Amygdala (tissue), 56 donors: ENCODE measurements at places on chromosomes 3 and 15.
A peak's percentile ranks its signal among the peaks of the same experiment; 100 is the strongest.

- DNase-seq, result no peak
These were observed 179.6 kb downstream of the TBC1D2B start for GRCh38 chr15:77897896-77898406.

- DNase-seq, result no peak
These were observed 71.6 kb downstream of the FEM1B start for GRCh38 chr15:68349151-68349550.

- DNase-seq, result no peak
These were observed 2.9 kb downstream of the PHC3 start for GRCh38 chr3:170178651-170179050.

- DNase-seq, result no peak
These were observed 8.5 kb upstream of the RUVBL1 start for GRCh38 chr3:128131897-128132646.

DNA sequence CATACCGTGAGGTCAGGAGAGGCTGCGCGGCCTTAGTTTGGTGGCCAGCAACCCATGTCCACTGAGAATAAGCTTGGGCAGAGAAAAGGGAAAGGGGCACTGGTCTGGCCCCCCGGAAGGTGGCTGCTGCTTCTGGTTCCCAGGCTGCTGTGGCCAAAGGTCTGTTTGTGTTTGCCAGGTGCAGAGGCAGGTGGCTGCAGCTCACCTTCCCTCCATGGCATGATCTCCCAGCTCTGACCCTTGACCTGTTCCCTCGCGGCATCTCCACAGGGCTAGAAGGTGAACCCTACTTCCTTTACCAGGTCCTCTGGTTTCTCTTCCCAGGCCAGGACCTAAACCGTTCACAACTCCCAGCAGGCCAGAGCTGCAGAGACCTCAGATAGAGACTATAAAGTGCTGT lies 13.8 kb downstream of the VPS18 start:
- no peak for DNase-seq

GRCh38 chr3:72494626-72495025 lies 353.6 kb downstream of the SHQ1 start:
- DNase-seq, result no peak

DNA sequence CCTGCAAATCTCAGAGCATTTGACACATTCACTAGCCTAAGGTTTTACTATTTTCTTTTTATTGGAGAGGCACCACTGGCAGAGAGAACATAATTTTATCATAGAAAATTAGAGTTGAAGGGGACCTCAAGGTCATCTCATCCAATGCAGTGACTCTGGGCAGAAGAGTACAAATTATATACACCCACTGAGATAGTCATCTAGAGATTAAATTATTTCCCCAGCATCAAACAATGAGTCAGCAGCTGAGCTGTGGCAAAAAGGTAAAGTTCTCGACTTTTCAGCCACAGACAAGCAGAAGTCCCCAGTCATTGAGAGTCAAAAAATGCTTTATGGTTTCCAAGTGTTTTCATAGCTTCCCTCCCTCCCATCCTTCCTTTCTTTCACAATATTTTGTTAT lies 39.3 kb upstream of the SEMA6D start:
- no peak for DNase-seq

- DNase-seq, result peak; percentile 78
These were observed 45.0 kb downstream of the TNK2 start for GRCh38 chr3:195863121-195864061.

GRCh38 chr15:71691458-71692417 lies 118.6 kb upstream of the NR2E3 start:
- no peak for DNase-seq

- no peak for DNase-seq
These were observed 169.4 kb downstream of the CHST2 start for GRCh38 chr3:143288944-143289343.

DNA sequence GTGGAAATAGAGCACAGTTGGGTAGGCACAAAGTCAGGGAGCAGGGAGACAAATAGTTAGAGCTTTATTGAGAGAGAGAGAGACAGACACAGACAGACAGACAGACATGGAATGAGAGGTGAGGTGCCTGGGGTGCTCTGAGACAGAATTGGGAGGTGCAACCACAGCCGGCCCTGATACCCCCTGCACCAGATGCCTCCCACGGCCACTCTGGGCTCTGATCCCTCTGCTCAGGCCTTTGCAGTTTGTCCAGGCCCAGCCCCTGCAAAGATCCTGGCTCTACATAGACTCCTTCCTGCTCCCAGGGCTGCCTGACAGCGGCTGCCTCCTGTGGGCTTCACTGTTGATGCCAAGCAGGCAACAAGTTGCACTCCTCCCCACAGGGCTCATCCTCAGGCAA lies 283.8 kb downstream of the GABRG3 start:
- DNase-seq, result no peak

DNA sequence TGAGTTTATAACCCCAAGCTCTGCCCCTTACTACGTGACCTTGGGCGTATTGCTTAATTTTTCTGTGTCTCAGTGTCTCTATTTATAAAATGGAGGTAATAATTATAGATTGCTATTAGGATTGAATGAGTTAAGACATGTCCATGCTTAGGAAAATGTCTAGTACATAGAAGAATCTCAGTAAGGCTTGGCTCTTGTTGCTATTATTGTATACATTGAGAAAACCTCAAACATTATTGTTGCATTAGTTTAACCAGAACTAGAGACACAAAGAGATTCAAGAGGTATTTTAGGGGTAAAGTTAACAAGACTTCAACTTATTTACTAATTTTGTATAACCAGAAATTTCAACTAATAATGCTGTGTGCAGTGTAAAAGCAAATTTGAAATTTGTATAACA lies 66.7 kb downstream of the MEF2A start:
- DNase-seq, result no peak

GRCh38 chr3:170322566-170323269 lies 34.8 kb upstream of the SKIL start:
- DNase-seq, result no peak

GRCh38 chr3:59696783-59697182 lies 647.0 kb upstream of the CFAP20DC start:
- no peak for DNase-seq

DNA sequence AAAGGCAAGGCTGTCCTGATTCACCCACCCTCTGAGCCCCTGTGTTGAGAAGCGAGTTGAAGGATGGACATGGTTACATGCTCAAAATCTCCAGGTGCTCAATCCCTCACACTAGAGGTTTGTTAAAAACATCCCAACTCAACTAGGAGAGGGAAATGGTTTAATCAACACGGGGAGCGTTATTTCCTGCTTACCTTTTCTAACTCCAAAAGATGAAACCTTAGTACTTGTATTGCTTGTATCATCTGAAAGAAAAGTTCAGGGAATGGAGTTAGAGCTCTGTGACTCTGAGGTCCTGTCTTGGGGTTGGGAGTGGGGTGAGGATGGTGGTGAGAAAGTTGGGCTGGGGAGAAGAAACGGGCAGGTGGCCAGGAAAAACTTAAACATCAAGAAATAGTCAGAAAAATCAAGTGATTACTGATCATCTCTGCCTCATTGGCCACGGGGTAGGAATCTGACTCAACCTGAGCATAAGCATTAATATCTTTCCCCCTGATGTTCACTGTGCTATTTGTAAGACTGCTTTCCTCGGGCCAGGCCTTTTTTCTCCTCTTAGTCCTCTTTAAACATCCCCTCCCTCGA lies 5.9 kb downstream of the MEIS2 start:
- no peak for DNase-seq

GRCh38 chr15:34644061-34644460 lies 60.6 kb upstream of the GOLGA8B start:
- DNase-seq, result no peak

DNA sequence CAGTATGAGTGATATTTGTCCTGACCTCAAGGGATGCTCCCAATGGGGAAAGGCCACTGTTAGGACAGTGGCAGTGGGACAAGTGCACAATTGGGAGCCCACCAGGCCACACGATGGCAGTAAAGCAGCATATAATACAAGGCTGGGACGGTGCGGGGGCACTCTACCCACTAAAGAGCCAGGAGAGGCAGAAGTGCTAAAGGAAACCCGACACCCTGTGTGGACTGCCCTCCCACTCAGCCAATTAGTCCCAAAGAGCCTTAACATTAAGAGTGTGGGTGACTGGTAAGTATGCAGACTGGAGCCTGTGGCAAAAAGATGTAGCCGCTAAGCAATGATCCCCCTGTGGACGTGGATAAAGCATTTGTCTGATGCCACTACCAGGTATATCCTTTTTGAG lies 8.2 kb upstream of the ZNF589 start:
- peak; percentile 82 for DNase-seq

DNA sequence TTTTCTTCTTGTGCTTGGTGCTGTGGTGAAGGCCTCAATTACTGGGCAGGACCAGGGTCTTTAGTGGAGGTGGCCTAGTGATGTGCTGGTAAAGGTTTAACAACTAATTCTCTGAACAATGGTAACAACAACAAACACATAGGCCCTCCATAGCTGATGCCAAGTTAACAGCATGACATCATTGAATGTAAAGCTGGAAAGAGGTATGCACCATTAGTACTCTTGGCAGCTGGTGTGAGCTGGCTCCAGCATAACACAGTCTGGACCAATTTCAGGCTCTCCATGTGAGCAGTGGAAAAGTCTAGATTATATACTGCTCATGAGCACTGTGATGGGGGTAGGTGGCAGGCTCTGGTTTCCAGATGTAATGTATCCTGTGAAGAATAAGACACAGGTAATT lies 61.8 kb downstream of the SLC7A14 start:
- DNase-seq, result no peak
